ENCODE measurements at places on chromosomes 5 and 9. TPM values are rescaled to one million over a fixed set of nuclear protein-coding genes. Genes with fewer than 3 reads are reported as not detected.

DNA sequence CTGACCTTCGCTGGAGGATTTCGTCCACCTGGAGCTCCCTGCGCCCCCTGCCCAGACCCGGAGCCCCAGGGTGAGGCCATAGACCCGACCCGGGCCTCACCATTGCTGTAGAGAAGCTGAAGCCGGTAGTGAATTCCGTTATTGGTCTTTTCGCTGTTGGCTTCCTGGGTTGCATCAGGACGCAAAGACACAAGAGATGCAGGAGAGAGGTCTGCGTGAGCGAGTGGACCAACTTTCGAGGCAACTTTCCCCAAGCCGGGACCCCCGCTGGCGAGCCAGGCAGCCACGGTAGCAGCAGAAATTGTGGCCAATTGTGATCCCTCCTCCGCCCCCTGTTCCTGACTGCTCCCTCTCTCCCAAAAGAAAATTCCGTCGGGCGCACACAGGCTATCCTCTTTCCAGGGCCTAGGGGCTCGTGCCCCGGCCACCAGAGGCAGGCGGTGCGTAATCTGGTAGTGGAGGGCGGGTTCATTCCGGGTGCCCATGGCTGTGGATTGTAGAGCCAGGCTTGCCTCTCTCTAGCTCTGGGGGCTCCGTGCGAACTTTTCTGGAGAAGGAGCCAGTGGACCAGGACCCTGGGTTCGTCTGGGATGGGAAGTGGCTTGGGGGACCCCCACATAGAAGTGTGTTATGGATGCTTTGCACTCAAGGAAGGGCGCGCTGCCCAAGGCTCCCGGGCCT lies 3.3 kb downstream of the EBF1 start:
- peaks cover 36% of the 10 kb centered on the region for H3K4me1 ChIP-seq
- DNase-seq = no peak
- H3K27me3 ChIP-seq = peaks cover 74% of the 10 kb centered on the region
- no peak overlapping the region for H3K4me3 ChIP-seq
- no peak overlapping the region for H3K27ac ChIP-seq
- no peaks in the 10 kb centered on the region for H3K36me3 ChIP-seq

GRCh38 chr5:6736106-6736505 lies 22.9 kb downstream of the TENT4A start:
- H3K4me3 ChIP-seq = no peak overlapping the region
- no peak for DNase-seq
- H3K27me3 ChIP-seq = no peaks in the 10 kb centered on the region
- peak overlapping the region; percentile 84 for H3K27ac ChIP-seq
- H3K4me1 ChIP-seq = peaks cover 53% of the 10 kb centered on the region
- peaks cover 44% of the 10 kb centered on the region for H3K36me3 ChIP-seq

- no peak overlapping the region for H3K27ac ChIP-seq
- H3K27me3 ChIP-seq = no peaks in the 10 kb centered on the region
- DNase-seq = no peak
- peaks cover 2% of the 10 kb centered on the region for H3K36me3 ChIP-seq
- no peak overlapping the region for H3K4me3 ChIP-seq
These were observed 39.5 kb upstream of the CFAP157 start for GRCh38 chr9:127667127-127667844.

GRCh38 chr5:88736494-88736893 lies 146.5 kb downstream of the MEF2C start:
- no peak overlapping the region for H3K4me3 ChIP-seq
- H3K27ac ChIP-seq = no peak overlapping the region
- DNase-seq = no peak
- peaks cover 2% of the 10 kb centered on the region for H3K4me1 ChIP-seq
- H3K27me3 ChIP-seq = peaks cover 13% of the 10 kb centered on the region
- H3K36me3 ChIP-seq = no peaks in the 10 kb centered on the region

TICAM2 gene
- 1.0 TPM for total RNA-seq

EQTN gene
- total RNA-seq = not detected

HRH2 gene
- 70.4 TPM for total RNA-seq

DNA sequence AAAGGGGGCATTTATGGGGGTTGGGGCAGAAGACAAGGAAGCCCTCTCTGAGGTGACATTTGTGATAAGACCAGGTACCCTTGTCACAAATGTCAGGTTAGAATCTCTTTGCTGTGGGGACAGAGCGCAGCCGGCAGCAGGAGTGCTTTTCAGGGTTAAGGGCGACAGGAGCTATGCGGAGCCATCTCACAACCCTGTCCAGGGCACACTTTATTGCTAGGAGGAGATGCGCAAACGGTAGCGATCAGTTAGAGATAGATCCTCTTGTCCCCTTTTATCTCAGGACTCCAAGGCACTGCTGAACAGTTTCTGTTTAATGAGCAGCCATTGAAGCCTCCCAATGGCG lies 438 bp upstream of the LAMC3 start:
- no peak for DNase-seq
- H3K27me3 ChIP-seq = peaks cover 23% of the 10 kb centered on the region
- H3K4me3 ChIP-seq = no peak overlapping the region
- H3K27ac ChIP-seq = no peak overlapping the region

GRCh38 chr9:87973730-87974292 lies 522 bp downstream of the CDK20 start:
- peaks cover 8% of the 10 kb centered on the region for H3K27me3 ChIP-seq
- peak overlapping the region; percentile 92 for H3K27ac ChIP-seq

DNA sequence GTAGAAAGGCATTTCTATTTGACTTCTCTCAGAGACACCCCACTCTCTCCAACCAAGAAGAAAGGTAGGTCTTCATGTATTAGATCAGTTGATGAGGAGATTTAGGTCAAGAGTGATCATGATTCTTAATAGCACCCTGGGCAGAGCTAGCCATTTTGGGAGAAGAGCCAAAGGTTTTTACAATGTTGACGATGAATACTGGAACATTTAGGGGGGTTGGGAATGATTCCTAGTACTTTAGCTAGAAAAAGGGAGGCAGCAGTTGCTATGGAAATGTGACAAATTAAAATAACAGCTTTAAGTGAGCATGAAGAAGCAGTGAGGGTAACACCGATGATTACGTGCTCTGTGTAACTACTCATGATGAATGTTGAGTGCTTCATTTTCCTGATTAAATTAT lies 9.5 kb upstream of the RPS23 start:
- H3K27me3 ChIP-seq = no peaks in the 10 kb centered on the region
- no peak overlapping the region for H3K4me3 ChIP-seq
- no peaks in the 10 kb centered on the region for H3K4me1 ChIP-seq
- DNase-seq = no peak
- H3K27ac ChIP-seq = no peak overlapping the region
- no peaks in the 10 kb centered on the region for H3K36me3 ChIP-seq

ENG gene
- 32.4 TPM for total RNA-seq

DNA sequence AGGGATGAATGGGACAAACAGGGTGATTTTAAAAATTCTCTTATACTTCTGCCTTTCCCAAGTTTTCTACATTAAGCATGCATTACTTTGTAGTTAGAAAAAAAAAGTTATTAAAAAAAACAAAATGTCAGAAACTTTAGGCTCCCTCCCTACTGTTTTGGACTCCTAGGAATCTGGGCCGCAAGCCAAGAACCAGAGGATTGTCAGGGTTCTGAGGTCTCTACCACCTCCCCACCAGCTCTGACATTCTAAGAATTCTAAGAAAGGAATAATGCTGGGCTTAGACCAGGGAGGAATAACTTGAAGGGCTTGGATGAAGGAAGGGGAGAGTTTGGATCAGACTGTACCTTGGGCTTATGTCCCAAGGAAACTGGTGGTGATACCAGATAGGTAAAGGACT lies 1.1 kb upstream of the ARHGEF39 start:
- peaks cover 2% of the 10 kb centered on the region for H3K27me3 ChIP-seq
- peaks cover 43% of the 10 kb centered on the region for H3K4me1 ChIP-seq
- H3K4me3 ChIP-seq = peak overlapping the region; percentile 94
- peak overlapping the region; percentile 15 for H3K27ac ChIP-seq

DNA sequence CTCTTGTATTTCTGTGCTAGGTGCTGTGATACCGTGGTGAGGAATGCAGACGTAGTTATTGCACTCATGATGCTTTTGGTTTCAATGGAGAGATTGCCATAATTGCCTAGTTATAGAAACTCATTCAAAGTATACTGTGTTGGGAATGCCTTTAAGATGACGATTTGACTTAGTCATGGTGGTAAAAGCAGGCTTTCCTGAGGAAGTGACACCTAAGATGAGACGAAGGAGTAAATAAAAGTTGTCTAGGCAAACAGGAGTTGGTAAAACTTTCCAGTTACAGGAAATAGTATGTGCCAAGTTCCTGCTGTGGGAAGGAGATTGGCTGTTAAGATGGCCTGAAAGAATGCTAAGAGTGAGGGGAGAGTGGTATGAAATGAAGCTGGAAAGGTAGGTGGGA lies 48.1 kb downstream of the FOCAD start:
- no peak overlapping the region for H3K4me3 ChIP-seq
- peaks cover 8% of the 10 kb centered on the region for H3K4me1 ChIP-seq
- H3K27ac ChIP-seq = no peak overlapping the region

EGFLAM gene
- total RNA-seq = not detected

DNA sequence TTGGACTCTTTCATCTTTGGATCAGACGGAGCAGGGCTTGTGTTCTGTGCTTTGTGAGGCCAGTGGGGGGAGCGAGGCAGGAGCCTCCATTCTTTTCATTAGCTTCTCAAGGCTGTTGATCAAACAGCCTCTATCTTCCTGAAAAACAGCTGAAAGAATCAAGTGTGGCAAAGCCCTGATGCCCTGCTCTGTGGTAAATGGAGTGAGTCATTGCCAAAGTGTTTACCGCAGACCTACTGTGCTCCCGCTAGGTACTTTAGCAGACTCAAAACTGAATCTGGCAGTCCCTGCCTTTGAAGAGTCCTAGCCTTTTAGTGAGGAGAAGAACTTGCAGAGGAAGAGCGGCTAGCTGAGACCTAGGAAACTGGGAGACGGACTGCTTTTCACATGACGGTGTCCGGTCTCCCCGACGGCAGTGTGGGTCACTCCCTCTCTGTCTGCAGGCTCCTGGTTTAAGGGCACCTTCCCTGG lies 3.3 kb downstream of the ANKRD33B start:
- peaks cover 2% of the 10 kb centered on the region for H3K27me3 ChIP-seq
- H3K27ac ChIP-seq = no peak overlapping the region
- DNase-seq = no peak
- peaks cover 8% of the 10 kb centered on the region for H3K36me3 ChIP-seq
- H3K4me1 ChIP-seq = peaks cover 18% of the 10 kb centered on the region
- H3K4me3 ChIP-seq = peak overlapping the region; percentile 42

DNA sequence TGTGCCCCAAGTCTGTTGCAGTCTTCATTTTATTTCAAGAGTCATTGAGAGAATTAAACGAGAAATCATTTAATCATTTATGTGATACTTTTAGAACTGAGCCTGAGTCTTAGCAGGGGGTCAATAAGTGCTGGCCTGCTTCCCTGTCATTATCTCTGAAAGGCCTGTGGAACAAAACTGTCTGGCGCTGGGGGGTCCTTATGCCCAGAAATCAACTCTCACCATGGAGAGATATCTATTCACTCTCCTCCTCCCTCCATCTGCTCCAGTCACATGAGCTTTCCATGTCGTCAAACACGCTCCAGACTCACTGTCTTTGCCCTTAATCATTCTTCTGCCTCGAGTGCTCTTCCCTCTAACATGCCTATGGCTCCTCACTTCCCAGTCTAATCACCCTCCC lies 136.8 kb downstream of the ESM1 start:
- no peak for DNase-seq
- no peaks in the 10 kb centered on the region for H3K36me3 ChIP-seq
- H3K27ac ChIP-seq = no peak overlapping the region
- peaks cover 38% of the 10 kb centered on the region for H3K27me3 ChIP-seq
- H3K4me1 ChIP-seq = peaks cover 11% of the 10 kb centered on the region
- H3K4me3 ChIP-seq = no peak overlapping the region

GRCh38 chr5:172561151-172561550 lies 79.9 kb upstream of the NEURL1B start:
- H3K36me3 ChIP-seq = no peaks in the 10 kb centered on the region
- H3K4me1 ChIP-seq = no peaks in the 10 kb centered on the region

DNA sequence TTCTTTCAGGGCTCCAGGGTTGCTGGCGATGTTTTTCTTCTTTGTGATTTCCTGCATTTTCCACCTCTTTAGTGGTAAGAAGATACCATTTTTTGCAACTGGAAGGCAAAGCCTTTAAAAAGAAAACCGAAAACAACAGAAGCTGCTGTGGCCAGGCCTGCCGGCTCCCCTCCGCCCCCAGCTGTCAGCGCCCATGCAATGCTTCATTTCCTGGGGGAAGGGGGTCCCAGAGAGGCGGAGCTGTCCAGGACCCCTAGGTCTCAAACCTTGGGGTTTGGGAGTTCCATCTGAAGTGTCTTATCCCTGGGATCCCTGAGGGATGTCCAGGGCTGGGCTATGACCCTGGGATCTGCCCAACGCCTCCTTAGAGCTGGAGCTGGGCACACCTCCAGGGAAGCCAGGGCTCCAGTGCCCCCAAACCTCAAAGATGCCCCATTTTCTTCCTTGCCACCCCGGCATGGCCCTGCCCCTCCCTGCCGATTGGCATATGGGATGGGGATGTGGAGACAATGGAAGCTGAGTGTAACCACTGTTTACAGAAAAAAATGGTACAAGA lies 257.2 kb upstream of the MVB12B start:
- H3K27me3 ChIP-seq = no peaks in the 10 kb centered on the region
- H3K36me3 ChIP-seq = no peaks in the 10 kb centered on the region
- DNase-seq = no peak
- H3K4me1 ChIP-seq = no peaks in the 10 kb centered on the region
- H3K27ac ChIP-seq = no peak overlapping the region
- no peak overlapping the region for H3K4me3 ChIP-seq

RHOBTB3 gene
- total RNA-seq = 0.37 TPM

GRCh38 chr5:126538579-126538978 lies 56.4 kb downstream of the ALDH7A1 start:
- DNase-seq = no peak
- no peaks in the 10 kb centered on the region for H3K36me3 ChIP-seq
- no peak overlapping the region for H3K4me3 ChIP-seq

- H3K36me3 ChIP-seq = no peaks in the 10 kb centered on the region
- no peak for DNase-seq
- peaks cover 27% of the 10 kb centered on the region for H3K4me1 ChIP-seq
These were observed 570 bp downstream of the CREBRF start for GRCh38 chr5:173056783-173057061.

DNA sequence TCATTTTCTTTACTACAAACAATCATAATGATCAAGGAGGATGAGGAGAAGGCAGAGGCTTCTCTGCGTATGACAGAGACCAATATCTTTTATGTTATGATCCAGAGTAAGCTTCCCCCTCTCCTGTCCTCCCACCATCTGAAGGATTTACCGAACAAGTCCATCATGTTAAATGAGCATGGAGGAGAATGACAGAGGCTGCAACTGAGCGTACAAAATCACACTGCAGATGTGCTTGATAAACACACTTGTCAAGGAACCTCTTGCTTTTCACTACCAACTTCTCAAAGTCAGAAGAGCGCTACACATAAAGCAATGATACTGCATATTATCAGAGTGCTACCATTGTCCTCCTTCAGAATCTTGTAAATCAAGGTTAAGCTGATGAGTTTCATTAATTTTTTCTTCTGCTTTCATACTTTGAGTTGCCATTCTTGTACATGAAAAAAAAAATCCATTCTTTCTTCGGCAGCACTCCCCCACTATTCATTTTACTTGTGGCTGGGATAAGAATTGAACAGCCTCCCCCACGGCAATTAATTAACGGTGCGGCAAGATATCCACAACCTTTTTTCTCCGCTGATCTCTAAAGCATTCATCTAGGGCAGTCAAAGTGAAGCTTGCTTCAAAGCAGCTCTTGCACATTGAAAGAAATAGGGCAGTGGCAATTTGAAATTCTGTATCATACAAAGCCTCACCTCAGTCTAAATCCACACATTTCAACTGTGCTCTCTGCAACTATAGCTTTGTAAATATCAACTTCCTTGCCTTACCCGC lies 673.9 kb upstream of the DMAC1 start:
- no peaks in the 10 kb centered on the region for H3K36me3 ChIP-seq
- H3K4me1 ChIP-seq = no peaks in the 10 kb centered on the region
- no peaks in the 10 kb centered on the region for H3K27me3 ChIP-seq
- H3K4me3 ChIP-seq = no peak overlapping the region
